Stimulated activated CD4-positive, alpha-beta T cell treated with anti-CD3 and anti-CD28 coated beads, TNF-alpha, amount 100 ng/mL, for 1 hour (primary cell): ENCODE measurements at places on chromosomes 12 and 14.

GRCh38 chr14:105312973-105313372 is 1.6 kb upstream of the PACS2 start:
- no peak for DNase-seq

DNA sequence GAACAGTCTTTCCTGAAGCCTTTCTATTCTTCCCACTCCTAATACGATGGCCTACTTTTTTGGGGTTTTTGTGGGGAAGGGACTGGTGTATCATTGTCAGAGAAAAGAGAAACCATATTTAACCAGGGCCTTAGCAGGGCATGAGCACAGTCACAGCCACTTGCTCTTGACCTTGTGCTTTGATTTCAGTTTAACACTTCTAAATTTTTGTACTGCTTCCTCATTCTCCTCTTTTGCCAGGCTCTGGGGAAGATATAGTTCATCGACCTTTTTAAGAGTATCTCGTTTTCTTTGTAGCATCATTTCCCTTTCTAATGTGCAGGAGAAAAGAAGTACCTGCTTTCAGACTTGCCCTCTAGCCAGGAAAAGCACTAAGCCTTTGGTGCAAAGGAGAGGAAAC is 2.2 kb downstream of the ZBTB1 start:
- DNase-seq, result no peak

DNA sequence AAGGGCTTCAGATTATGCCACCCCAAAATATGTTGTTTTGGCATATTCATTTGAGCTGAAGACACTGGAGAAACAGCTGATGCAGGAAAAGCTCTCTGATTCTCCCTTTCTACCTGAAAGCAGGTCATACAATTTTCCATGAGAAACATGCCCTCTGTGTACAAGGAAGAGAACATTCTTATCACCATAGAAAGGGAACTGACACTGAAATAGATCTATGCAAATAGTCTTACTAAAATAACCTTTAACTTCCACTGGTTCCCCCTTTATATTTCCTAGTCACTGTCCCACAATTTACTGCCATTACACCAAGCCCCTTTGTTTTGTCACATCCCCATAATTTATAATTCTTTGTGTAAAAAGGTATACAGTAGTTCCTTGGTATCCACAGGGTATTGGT is 9.6 kb upstream of the PHC1 start:
- DNase-seq, result no peak

GRCh38 chr12:19236656-19237055 is 107.1 kb downstream of the PLEKHA5 start:
- DNase-seq, result no peak

GRCh38 chr14:96756745-96757144 is 40.4 kb upstream of the VRK1 start:
- DNase-seq, result no peak

- DNase-seq, result no peak
Observed at GRCh38 chr14:51370758-51371386, 130.8 kb downstream of the TMX1 start.

- DNase-seq, result no peak
Observed at GRCh38 chr12:76784600-76785051, 20.7 kb downstream of the ZDHHC17 start.

- no peak for DNase-seq
Observed at GRCh38 chr14:22448905-22449599, 140.0 kb downstream of the DAD1 start.

DNA sequence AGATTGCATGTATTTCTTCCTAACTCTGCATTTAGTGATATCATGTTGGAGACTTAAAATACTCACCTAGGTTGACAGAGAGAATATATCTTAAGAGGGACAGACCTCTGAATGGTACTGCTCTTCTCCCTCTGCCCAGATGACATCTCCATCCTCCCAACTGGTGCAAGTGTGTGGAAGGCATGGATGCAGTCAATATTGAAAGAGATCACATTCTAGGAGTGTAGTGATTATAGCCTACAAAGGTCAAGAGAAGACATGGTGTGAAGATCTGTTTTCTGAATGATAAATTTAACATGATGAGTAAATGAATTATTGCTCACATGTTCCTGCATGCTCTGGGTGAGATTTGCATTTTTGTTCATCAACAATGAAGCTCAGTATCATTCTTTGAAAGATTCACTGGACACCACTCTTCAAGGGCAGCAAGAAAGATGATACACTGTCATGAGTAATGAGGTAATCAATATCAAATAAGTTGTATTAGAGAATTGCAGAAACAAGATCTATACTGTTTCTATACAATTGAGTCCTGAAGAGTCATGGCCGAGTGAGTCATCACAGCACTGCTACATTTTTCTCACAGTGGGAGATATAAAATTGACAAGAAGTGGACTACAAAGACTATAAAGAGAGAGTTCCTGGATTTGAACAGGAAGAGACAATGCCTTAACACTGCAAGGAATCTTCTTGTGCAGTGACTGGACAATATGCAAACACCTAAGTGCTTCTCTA is 183.3 kb upstream of the KRR1 start:
- no peak for DNase-seq

DNA sequence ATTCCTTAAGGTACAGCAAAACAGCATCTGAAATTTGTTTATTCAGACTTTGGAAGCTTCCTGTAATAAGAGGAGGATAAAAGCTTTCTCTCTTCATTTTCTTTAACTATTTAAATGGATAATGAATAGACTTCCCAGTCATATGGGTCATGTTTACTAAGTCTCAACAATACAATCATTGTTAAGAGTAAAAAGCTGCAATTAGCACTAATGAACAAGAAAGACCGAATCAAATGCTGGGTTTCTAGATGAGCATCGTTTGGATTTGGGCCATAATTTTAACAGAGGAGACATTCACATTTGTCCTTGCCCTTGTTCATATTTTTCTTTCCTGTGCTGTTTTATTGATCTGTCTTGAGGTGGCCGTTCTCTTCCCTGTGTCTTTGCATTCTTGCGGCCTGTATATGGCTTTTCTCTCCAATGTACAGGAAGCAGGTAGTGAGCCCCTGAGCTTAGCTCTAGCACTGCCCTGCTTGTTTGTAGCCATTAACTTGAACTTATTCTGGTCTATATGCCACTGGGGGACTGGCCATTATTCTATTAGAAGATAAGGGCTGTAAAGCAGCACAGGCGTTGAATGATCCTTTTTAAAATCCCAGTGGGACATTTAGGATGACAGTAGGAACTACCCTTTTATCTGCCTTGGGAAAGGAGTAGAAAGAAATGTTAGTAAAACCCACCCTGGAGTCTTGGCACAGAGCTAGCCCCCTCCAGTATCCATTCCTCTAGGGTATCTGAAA is 34.6 kb downstream of the ABHD12B start:
- DNase-seq, result no peak

DNA sequence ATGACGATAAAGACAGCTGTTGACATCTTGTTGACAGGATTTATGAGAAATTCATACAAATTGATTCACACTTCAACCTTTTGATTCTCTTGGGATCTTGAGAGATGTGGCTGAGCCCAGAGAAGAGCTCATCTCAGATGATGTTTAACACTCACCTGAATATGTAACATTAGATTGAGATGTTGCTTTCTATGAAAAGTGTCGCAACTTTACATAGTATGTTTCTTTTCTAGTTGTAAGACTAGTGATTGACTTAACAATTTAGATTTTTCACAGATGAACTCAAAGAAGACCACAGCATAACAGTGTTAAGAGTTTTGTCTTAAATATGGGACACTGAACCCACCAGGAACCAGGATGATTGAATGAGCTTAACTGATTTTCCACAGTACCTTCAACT is 40.6 kb upstream of the P2RX7 start:
- no peak for DNase-seq

- no peak for DNase-seq
Observed at GRCh38 chr12:95107362-95107761, 33.9 kb upstream of the NR2C1 start.

DNA sequence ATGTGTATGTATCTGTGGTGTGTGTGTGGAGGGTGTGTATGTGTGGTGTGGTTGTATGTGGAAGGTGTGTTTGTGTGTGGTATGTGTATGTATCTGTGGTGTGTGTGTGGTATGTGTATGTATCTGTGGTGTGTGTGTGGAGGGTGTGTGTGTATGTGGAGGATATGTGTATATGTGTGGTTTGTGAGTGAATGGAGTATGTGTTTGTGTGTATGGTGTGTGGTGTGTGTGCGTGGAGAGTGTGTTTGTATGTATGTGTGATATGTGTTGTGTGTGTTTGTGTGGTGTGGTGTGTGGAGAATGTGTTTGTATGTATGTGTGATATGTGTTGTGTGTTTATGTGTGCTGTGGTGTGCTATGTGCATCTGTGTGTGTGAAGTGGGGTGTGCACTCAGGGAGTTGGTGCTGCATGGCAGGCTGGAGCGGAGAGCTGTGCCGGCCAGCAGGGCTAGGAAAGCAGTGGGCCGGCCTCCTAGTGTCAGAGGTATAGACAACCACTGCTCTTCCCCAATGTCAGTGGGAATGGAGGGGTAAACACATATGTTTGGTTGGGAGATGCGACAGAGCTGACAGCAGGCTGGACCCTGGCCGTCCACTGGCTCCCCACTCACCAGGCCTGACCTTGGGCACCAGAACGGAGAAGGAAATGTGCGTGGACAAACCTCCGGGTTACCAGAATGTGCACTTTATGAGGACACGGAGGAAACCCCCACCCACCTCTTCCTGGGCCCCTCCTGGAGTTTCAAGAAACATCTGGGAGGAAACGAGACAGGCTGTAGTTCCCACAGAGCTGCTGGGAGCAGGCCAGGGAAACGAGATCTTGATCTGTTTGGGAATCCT is 60.7 kb downstream of the CLMN start:
- DNase-seq, result no peak
